ENCODE measurements at places on chromosomes 13 and 19. TPM values are rescaled to one million over a fixed set of nuclear protein-coding genes. Genes with fewer than 3 reads are reported as not detected.

Gene ITPKC
- total RNA-seq: 25.8 TPM

Gene SIAH3
- total RNA-seq: 0.34 TPM

Gene NCAN
- 0.17 TPM for total RNA-seq

Gene AMER2
- total RNA-seq: 0.04 TPM

Gene CACNG6
- not detected for total RNA-seq

Gene REEP6
- 9.7 TPM for total RNA-seq

Gene MATK
- total RNA-seq: 1.2 TPM

Gene ZNF549
- 4.8 TPM for total RNA-seq

Gene PTPRH
- 2.1 TPM for total RNA-seq

Gene SULT2A1
- total RNA-seq: not detected

Gene PROSER3
- 6.1 TPM for total RNA-seq

Gene IL11
- 38.7 TPM for total RNA-seq

Gene TEX26
- not detected for total RNA-seq

Gene TBXA2R
- total RNA-seq: 0.21 TPM

Gene MAMSTR
- total RNA-seq: 1.3 TPM

Gene FAAP24
- total RNA-seq: 1.7 TPM

Gene FLT3
- total RNA-seq: 0.88 TPM

Gene FAM124A
- total RNA-seq: 0.48 TPM

Gene EFNB2
- total RNA-seq: 46.3 TPM

Gene SIGLEC5
- total RNA-seq: not detected

Gene FUT1
- 12.3 TPM for total RNA-seq

Gene UFM1
- total RNA-seq: 97.8 TPM

Gene ACP5
- total RNA-seq: 24.8 TPM

Gene KLK14
- not detected for total RNA-seq

Gene PSG3
- total RNA-seq: not detected

Gene C19orf47
- total RNA-seq: 10.4 TPM

Gene ZSCAN22
- total RNA-seq: 4.0 TPM

Gene ZNF345
- total RNA-seq: 3.1 TPM

All from kidney epithelial cell (primary cell).